ENCODE measurements at places on chromosomes 1 and 21. TPM values are rescaled to one million over a fixed set of nuclear protein-coding genes. Genes with fewer than 3 reads are reported as not detected.
A peak's percentile ranks its signal among the peaks of the same experiment; 100 is the strongest.

DNA sequence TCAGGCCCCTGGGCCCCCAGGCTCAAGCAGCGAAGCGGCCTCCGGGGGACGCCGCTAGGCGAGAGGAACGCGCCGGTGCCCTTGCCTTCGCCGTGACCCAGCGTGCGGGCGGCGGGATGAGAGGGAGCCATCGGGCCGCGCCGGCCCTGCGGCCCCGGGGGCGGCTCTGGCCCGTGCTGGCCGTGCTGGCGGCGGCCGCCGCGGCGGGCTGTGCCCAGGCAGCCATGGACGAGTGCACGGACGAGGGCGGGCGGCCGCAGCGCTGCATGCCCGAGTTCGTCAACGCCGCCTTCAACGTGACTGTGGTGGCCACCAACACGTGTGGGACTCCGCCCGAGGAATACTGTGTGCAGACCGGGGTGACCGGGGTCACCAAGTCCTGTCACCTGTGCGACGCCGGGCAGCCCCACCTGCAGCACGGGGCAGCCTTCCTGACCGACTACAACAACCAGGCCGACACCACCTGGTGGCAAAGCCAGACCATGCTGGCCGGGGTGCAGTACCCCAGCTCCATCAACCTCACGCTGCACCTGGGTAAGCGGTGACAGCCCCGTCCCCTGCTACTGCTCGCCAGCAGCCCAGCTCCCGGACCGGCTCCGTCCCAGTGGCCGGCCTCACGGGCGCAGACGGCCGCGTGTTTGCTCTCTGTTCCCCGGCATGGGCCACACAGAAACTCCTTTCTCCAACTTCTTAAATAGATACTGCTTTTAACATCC is 539 bp downstream of the LAMC1 start:
- DNase-seq = peak; percentile 50

- DNase-seq = peak; percentile 30
These were observed 199.1 kb downstream of the SLC45A1 start for GRCh38 chr1:8516793-8517556.

GRCh38 chr1:4792565-4792964 is 138.2 kb downstream of the AJAP1 start:
- no peak for DNase-seq

- no peak for DNase-seq
These were observed 165.6 kb downstream of the DUSP10 start for GRCh38 chr1:221576268-221576667.

DNA sequence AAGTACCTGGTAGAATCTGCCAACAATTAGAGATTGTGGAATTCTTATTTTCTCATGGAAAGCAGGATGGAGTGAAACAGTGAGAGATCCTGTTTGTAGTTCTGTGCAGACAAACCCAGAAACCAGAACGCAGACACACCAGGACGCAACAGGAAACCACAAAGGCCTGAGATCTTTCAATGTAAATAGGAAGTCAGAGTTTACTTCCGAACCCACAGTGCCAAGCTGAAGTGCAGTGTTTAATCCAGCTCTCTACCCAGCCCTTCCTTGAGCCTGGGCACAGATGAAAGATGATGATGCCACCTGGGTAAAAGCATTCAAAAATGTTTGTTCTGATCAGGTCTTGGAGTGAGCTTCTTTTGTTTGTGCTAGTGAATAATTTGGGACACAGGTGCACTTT is 244.2 kb upstream of the HOOK1 start:
- peak; percentile 12 for DNase-seq

GRCh38 chr1:167057241-167057688 is 32.9 kb downstream of the GPA33 start:
- peak; percentile 44 for DNase-seq

DNA sequence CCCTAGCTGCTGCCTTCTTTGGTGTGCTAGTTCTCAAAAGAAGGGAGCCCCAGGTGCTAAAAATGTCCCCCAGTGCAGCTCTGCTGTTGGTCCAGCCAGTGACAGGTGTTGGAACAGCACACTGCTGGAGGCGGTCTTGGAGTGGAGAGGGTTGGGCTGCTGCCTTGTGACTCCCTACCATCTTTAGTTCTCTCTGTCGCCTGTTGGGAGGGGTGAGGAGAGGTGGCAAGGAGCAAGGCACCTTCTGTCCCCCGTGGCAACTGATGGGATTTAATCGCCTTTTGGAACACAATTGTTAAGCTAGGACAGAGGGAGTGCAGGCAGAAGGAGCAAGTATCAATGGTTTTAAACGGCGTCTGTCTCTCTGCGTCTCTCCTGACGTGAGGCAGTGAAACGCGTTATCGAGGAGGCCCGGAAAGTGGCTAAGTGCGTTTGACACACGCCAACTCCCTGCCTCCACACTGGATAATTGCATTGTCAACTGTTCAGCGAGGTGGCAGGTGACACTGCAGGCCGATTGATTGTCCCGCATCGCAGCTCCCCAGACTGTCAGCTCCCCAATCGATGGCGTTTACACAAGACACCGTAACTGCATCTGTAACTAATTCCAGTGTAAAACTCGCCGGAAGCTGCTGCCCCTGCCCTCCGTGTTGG is 34.0 kb downstream of the TMEM53 start:
- no peak for DNase-seq

- no peak for DNase-seq
These were observed 162.9 kb upstream of the PTBP2 start for GRCh38 chr1:96558635-96559034.

DNA sequence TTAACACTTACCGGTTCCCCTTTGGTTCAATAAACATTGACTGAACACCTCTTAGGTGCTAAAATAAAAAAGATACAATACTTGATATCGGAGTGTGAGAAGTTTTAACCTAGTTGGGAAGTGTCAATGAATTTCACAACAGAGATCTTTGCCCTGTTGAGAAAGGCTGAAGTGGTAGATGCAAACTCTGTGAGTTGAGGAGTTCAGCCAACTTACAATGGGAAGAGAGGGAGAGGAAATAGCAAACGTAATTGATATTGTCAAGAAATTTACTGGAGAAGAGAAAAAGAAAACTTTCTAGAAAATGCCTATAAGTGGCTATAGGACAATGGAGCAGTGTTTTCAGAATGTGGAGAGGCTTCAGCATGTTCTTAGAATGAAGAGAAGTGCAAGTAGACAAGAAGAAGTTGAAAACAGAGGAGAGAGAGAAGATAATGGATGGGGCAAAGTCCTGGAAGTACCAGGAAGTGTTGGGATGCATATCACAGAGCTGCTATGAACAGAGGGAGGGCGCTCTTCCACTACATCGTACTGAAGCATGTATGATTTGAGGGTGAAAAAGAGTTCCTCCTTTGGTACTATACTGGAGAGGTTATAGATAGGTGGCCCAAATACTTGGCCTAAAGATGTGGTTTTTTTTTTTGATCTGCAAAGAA is 48.9 kb downstream of the MEF2D start:
- DNase-seq = no peak

DNA sequence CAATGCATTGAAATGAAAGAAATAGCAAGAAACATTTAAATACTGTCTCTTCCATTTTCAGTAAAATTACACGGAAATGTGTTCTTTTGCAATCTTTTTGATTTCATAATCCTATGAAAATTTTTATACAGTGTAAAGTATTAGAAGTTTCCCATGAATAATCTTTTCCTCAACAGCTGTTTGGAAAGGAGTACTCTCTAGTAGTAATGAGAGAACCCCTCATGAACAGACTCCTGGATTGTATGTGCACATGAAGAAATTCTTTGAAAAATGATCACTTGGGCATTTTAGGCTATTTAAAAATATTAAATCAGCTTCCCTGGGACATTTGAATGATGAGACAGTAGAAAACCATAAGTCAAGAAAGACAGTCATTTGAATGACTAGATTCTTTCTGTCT is 64.4 kb downstream of the LHX9 start:
- DNase-seq = no peak

DNA sequence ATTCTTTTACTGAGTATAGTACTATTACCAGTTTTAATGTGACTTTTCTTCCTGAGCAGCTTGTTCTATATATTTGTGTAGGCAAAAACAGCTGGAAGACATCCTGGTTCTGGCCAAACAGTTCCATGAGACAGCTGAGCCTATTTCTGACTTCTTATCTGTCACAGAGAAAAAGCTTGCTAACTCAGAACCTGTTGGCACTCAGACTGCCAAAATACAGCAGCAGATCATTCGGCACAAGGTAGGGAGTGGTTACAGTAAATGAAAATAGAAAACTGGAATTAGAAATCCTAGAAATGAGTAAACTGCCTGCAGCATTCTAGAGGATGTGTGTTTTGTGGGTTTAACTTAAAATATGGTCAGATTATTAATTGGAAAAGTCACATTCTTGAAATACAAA is 64.1 kb upstream of the BMP8A start:
- DNase-seq = no peak

GRCh38 chr1:165383067-165383466 is 26.6 kb upstream of the LMX1A start:
- no peak for DNase-seq

DNA sequence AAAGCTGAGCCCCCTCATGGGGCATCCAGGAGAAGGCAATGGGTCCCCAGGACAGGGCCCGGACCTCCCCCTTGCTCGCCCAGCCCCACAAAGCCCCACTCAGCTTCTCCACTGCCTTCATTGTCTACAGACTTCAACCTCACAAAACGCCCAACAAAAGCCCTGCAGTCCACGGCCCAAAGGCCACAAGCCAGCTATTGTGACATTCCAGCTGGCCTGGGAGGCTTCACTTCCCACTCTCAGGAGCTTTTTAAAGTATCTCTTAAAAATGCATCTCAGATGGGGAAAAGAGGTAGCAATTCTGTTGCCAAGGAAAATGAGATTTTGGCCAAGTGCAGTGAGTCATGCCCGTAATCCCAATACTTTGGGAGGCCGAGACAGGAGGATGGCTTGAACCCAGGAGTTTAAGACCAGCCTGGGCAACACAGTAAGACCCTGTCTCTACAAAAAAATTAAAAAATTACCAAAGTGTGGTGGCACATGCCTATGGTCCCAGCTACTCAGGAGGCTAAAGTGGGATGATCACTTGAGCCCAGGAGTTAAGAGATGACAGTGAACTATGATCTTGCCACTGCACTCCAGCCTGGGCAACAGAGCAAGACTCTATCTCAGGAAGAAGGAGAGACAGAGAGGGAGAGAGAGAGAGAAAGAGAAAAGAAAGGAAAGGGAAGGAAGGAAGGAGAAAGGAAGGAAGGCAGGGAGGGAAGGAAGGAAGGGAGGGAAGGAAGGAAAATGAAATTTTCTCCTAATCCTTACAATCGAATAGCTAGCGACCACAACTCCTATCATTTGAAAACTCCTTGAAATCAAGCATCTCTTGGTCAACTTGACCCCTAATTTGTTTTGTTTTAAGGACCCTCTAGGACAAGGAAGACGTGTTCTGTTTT is 31.4 kb upstream of the TARDBP start:
- DNase-seq = no peak

DNA sequence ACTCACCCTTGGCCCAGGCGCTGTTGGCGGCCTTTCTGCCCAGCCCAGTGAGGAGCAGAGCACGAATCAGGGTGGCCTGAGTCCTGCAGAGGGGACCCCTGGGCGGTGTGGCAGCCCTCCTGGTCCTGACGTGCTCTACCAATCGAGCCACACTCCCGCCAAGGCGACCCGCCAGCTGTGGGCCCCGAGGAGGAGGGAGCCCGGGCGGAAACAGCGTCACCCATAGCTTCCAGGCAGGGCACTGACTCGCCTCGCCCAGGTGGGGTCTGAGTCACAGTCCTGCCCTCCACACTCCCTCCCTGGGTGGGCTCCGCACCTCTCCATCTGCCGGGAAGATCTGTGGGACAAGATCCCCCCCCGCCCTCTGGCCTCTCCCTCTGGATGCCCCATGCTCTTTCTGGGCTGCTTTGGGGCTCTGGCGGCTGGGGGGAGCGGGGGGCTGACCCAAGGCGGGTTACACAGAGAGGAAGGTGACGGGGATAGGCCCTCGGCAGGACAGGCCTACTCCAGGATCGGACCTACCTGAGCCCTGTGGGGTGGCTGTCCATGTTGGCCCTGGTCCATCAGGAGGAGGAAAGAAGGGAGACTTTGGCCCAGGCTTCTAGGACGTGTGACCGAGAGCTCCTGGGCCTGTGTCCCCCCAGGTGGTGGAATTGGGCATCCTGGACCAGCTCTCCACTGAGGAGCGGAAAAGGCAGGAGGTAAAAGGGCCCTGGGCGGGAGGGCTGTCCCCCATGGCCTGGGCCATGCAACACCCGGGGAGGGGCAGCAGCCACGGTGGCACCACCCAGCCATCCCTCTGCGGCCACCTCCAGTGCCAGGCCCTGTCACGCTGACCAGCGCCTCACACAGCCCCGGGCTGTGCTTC is 14.0 kb downstream of the ARHGEF16 start:
- DNase-seq = no peak

DNA sequence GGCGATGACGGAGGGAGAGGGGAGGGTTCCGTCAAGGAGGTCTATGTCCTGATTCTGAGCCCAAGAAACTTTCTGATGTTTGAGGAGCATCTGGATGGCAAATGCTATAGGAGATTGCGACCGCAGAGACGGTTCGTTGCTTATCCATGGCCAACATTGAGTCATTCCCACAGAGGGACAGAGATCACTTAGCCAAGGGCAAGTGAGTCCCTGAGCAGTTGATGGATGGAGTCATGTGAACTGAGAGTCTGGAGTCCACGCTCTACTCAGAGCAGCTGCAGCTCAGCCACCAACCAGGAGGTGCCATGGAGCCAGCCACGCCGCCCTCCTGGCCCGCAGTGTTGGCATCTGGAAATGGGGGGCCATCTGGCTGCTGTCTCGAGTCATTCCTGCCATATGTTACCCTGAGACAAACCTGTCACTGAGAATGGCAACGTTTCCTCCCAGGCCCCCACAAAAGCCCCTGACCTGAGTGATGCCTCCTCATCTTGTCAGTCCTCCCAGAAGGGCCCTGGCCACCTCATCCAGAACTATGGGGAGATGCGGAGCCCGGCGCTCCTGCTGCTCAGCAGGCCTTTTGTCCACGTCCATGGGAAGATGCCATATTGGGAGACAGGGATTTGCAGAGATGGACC is 58.6 kb downstream of the ATP5PO start:
- DNase-seq = no peak

DNA sequence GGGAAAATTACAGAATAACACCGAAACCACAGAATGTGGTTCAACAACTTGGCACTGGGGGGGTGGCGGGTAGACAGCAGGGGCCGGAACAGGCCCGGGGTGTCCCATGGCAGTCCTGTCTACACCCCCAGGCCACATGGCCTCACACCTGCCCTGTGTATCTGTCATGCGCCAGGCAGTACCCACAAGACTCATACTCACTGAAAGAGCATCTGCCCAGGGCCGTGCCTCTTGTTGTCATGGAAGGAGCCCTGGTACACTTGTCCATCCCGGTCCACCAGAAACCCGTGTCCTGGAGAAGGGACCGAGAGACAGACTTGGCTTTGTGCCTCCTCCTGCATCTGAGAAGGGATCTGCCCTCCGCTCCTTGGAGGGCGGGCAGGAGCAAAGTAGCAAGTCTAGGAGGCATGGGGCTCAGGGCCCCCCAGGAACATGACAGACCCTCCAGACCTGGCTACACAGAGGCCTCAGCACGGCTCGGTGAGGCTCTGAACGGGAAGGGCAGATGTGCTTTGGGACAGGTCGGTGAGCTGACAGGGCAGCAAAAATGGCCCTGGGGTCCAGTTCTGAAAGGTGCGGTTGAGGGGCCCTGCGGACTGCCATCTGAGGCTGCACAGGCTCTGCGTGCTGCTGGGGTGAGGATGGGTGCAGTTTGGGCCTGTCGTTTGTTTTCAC is 5.6 kb downstream of the MORN1 start:
- no peak for DNase-seq

- peak; percentile 16 for DNase-seq
These were observed 31.9 kb downstream of the NEK2 start for GRCh38 chr1:211643324-211644212.

The CFAP141 gene
- total RNA-seq = not detected

The MIS18A gene
- total RNA-seq = 36.3 TPM

The SPRR3 gene
- total RNA-seq = not detected

The SLC30A2 gene
- not detected for total RNA-seq
